ENCODE measurements at places on chromosomes 5 and 9. TPM values are rescaled to one million over a fixed set of nuclear protein-coding genes. Genes with fewer than 3 reads are reported as not detected.

The SPATA6L gene
- 0.90 TPM for total RNA-seq

The CDO1 gene
- 0.50 TPM for total RNA-seq

The RHOBTB3 gene
- total RNA-seq, result 5.2 TPM

The CCNH gene
- total RNA-seq, result 58.0 TPM

The LCNL1 gene
- not detected for total RNA-seq

The IFNK gene
- not detected for total RNA-seq

The EDIL3 gene
- not detected for total RNA-seq

The MOB3B gene
- total RNA-seq, result 1.3 TPM

The RASEF gene
- total RNA-seq, result not detected

The SLC6A3 gene
- total RNA-seq, result not detected

DNA sequence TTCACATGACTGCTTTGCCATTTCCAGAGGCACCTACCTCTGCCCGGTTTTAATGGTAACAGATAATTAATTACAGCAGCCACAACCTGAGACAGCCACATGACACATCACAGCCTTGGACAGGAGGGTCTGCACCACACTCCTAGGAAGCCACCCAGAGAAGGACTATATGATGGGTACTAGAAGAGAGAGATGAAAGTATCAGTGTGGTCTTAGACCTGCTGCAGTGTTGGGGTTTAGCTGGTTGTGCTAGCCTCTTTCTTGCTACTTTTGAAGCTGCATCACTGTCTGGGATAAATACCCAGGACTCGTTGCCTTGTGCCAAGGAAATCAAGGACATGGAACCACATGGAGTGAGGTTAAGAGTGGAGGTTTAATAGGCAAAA is 266.4 kb downstream of the ICE1 start:
- H3K36me3 ChIP-seq, result no peaks in the 10 kb centered on the region
- no peak overlapping the region for H3K4me3 ChIP-seq
- DNase-seq, result no peak
- peaks cover 40% of the 10 kb centered on the region for H3K27me3 ChIP-seq
- no peak overlapping the region for H3K27ac ChIP-seq

GRCh38 chr5:173691931-173692330 is 75.5 kb upstream of the BOD1 start:
- no peak overlapping the region for H3K27ac ChIP-seq
- H3K4me3 ChIP-seq, result no peak overlapping the region
- H3K4me1 ChIP-seq, result no peaks in the 10 kb centered on the region
- no peak for DNase-seq
- no peaks in the 10 kb centered on the region for H3K36me3 ChIP-seq

DNA sequence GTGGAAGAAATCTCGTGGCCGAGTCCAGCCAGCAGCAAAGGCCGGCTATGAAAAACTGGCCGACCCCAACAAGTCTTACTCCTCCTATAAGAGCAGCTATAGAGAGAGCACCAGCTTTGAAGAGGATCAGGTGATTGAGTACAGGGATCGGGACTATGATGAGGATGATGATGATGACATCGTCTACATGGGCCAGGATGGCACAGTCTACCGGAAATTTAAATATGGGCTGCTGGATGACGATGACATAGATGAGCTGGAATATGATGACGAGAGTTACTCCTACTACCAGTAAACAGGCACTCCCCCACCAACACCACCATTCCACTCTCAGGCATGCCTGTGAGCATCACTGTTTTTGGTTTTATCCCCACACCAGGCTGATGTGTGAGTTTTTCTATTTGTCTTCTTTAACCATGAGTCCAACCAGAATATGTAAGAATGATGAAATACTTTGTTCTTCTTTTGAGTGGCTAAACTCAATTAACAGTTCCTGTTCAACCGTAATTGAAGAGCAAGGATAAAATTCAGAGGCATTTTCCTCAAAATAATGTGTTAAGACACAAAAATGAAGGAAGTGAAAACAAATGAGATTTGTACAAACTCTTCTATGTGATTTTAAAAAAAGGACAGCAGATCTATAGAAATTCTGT is 35.5 kb downstream of the RFK start:
- no peaks in the 10 kb centered on the region for H3K4me1 ChIP-seq
- H3K27ac ChIP-seq, result no peak overlapping the region
- no peak for DNase-seq

GRCh38 chr5:117204926-117205869 is 630.6 kb upstream of the SEMA6A start:
- no peak for DNase-seq
- no peaks in the 10 kb centered on the region for H3K27me3 ChIP-seq
- no peak overlapping the region for H3K27ac ChIP-seq
- no peaks in the 10 kb centered on the region for H3K4me1 ChIP-seq
- no peak overlapping the region for H3K4me3 ChIP-seq
- no peaks in the 10 kb centered on the region for H3K36me3 ChIP-seq

DNA sequence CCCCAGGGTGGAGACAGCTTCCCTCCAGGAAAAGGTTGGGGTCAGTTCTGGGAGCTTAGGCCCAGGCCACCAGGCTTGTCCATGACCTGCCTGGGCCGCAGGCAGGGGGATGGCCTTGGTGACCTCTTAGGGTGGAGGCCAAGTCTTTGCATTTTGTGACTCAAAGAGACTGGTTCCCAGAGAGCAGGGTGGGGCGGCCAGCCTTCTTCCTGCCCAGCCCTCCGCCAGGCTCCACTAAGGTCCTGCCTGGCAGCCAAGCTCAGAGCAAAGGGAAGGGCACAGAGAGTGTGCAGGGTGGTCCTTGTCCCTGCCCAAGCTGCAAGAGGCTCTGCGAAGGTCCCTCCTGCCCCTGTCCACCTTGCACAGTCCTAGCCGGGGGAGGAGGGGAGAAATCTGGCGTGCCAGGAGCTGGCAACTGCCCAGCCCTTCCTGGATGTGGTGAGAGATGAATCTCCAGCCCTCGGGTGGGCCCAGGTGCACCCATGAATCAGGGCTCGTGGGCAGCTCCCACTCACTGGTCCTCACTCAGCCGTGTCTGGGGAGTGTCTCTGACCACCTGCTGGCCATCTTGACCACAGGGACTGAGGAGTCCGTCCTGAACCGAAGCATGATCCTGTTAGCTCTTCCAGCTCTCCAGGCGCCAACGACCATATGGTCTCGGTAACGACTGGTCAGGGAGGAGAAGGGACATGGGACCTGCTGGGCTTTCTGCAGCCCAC is 2.3 kb upstream of the PTGDS start:
- H3K4me1 ChIP-seq, result peaks cover 11% of the 10 kb centered on the region
- H3K27me3 ChIP-seq, result no peaks in the 10 kb centered on the region
- no peak for DNase-seq
- no peak overlapping the region for H3K27ac ChIP-seq
- H3K36me3 ChIP-seq, result no peaks in the 10 kb centered on the region

GRCh38 chr5:10600626-10601245 is 36.9 kb downstream of the ANKRD33B start:
- H3K36me3 ChIP-seq, result peaks cover 4% of the 10 kb centered on the region
- no peak overlapping the region for H3K27ac ChIP-seq
- no peak overlapping the region for H3K4me3 ChIP-seq
- DNase-seq, result no peak
- H3K4me1 ChIP-seq, result peaks cover 41% of the 10 kb centered on the region

GRCh38 chr5:153919161-153919560 is 119.5 kb downstream of the FAM114A2 start:
- no peak overlapping the region for H3K27ac ChIP-seq
- peaks cover 24% of the 10 kb centered on the region for H3K27me3 ChIP-seq

- H3K4me1 ChIP-seq, result peaks cover 43% of the 10 kb centered on the region
- H3K27me3 ChIP-seq, result no peaks in the 10 kb centered on the region
- H3K4me3 ChIP-seq, result no peak overlapping the region
- peaks cover 15% of the 10 kb centered on the region for H3K36me3 ChIP-seq
- H3K27ac ChIP-seq, result no peak overlapping the region
These were observed 271.3 kb downstream of the ARHGAP26 start for GRCh38 chr5:143041461-143041860.

- H3K4me1 ChIP-seq, result peaks cover 43% of the 10 kb centered on the region
- no peak for DNase-seq
- H3K27me3 ChIP-seq, result no peaks in the 10 kb centered on the region
These were observed 4.4 kb downstream of the CEP72 start for GRCh38 chr5:616484-617039.

GRCh38 chr9:26439061-26439624 is 453.5 kb downstream of the CAAP1 start:
- no peaks in the 10 kb centered on the region for H3K4me1 ChIP-seq
- H3K36me3 ChIP-seq, result no peaks in the 10 kb centered on the region

GRCh38 chr5:40798801-40799210 is 632 bp upstream of the PRKAA1 start:
- peaks cover 3% of the 10 kb centered on the region for H3K36me3 ChIP-seq
- DNase-seq, result no peak
- H3K4me1 ChIP-seq, result peaks cover 43% of the 10 kb centered on the region

DNA sequence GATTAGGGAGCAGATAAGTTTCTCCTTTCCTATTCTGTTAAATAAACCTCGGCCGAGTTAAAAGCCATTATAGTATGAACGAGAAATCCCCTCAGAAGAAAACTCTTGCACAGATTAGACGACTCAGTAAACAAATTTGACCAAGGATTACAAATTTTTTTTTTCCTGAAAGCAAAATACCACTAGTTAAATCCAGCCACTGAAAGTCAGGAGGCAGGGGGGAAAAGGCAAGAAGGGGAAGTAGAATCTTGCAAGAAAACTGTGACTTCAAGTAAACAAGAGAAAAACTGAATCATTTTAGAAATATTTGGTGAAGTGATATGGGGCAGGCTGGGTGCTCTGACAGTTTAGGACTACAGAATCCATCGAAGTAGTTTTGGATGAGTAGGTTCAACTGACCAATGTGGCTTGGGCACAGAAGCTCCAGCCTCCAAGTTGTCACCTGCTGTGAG is 251.0 kb downstream of the DENND1A start:
- H3K36me3 ChIP-seq, result peaks cover 4% of the 10 kb centered on the region
- H3K27ac ChIP-seq, result no peak overlapping the region
- H3K4me1 ChIP-seq, result peaks cover 18% of the 10 kb centered on the region
- no peaks in the 10 kb centered on the region for H3K27me3 ChIP-seq
- no peak overlapping the region for H3K4me3 ChIP-seq

- H3K4me1 ChIP-seq, result no peaks in the 10 kb centered on the region
- H3K27me3 ChIP-seq, result no peaks in the 10 kb centered on the region
- no peaks in the 10 kb centered on the region for H3K36me3 ChIP-seq
These were observed 199.5 kb upstream of the PUM3 start for GRCh38 chr9:3043369-3043768.

- H3K4me1 ChIP-seq, result no peaks in the 10 kb centered on the region
- H3K27ac ChIP-seq, result no peak overlapping the region
- no peaks in the 10 kb centered on the region for H3K36me3 ChIP-seq
- no peak for DNase-seq
- H3K4me3 ChIP-seq, result no peak overlapping the region
These were observed 198.7 kb upstream of the C9orf72 start for GRCh38 chr9:27771803-27772545.

DNA sequence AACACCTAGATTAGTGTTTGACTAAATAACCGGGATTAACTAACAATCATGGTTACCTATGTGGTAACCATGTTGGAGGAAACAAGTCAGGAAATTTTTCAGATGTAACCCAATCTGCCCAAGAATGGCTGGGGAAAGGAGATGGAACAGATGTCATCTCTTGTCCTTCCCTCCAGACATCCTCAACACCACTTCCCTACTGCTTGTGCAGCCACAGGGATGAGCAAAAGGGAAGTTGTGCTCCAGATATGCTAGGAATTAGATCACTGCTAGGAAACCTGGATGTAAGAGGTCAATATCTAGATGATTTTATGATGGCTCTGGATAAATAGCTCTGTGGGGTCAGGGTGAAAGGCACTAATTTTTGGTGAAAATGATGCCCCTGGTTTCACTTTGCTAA is 61.3 kb upstream of the ELL2 start:
- no peak for DNase-seq
- no peak overlapping the region for H3K4me3 ChIP-seq
- H3K27me3 ChIP-seq, result peaks cover 8% of the 10 kb centered on the region
- no peaks in the 10 kb centered on the region for H3K4me1 ChIP-seq
- H3K27ac ChIP-seq, result no peak overlapping the region
- no peaks in the 10 kb centered on the region for H3K36me3 ChIP-seq

GRCh38 chr9:124420991-124421543 is 5.8 kb upstream of the PSMB7 start:
- H3K27ac ChIP-seq, result no peak overlapping the region
- H3K36me3 ChIP-seq, result no peaks in the 10 kb centered on the region
- no peak for DNase-seq
- H3K4me3 ChIP-seq, result no peak overlapping the region

DNA sequence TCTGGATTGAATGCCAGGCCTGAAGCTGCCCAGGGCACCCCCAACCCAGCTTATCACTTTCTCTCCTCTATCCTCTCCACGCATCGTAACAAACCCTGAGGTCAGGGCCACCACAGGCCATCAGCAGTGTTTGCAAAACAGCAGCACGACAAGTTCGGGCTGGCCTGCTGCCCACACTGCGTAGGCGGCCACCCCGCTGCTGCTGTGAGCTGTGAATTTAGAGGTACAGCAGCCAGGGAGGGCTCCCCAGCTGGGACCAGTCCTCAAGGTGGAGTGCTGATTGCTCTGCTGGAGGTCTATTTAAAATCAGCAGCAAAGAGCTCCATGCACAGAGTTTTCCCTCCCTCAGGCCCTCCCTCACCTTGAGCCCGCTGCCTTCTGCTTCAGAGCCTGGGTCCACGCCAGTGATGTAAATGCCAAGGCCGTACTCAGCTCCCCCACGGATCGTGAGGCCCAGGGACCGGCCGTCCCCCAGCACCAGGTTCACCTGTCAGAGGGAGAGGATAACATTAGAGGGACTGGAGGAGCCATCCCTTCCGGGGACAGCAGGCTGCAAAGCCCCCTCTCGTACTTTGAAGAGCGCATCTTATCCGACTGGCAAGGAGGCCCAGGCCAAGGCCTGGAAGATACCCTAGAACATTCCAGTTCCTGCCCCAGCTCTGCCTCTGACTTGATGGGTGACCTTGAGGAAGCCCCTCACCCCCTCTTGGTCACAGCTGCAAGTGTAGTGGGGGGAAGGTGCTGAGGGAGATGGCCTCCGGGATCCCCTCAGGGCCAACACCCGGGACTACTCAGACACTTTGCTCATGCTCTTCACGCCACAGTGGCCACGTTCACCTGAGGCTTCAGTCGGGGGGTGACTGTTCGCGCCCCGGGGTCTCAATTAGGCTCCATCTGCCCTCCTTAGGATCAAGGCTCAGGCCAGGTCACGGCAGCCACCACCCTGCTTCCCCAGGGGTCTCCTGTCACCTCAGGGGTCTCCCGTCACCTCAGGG is 39.1 kb downstream of the WHRN start:
- H3K27me3 ChIP-seq, result no peaks in the 10 kb centered on the region
- no peak for DNase-seq
- no peak overlapping the region for H3K27ac ChIP-seq
- H3K36me3 ChIP-seq, result no peaks in the 10 kb centered on the region
- H3K4me3 ChIP-seq, result no peak overlapping the region

DNA sequence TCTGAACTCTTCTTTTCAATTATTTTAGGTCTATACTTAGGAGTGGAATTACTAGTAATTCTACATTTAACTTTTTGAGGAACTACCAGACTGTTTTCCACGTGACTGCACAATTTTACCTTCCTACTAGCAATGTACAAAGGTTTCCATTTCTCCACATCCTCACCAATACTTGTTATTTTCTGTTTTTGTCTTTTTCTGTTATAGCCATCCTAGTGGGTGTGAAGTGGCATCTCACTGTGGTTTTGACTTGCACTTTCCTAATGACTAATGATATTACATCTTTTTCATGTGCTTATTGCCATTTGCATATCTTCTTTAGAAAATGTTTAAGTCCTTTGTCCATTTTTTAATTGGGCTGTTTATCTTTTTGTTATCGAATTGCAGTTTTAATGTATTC is 136.9 kb upstream of the EGFLAM start:
- no peaks in the 10 kb centered on the region for H3K27me3 ChIP-seq
- no peak for DNase-seq
- no peaks in the 10 kb centered on the region for H3K36me3 ChIP-seq
- H3K4me1 ChIP-seq, result peaks cover 6% of the 10 kb centered on the region
- H3K4me3 ChIP-seq, result no peak overlapping the region

All from activated T-cell treated with anti-CD3 and anti-CD28 coated beads, Interleukin-2, amount 50 U/mL, for 72 hours (primary cell).